Effector memory CD8-positive, alpha-beta T cell (primary cell): ENCODE measurements at places on chromosomes 12 and 14.

DNA sequence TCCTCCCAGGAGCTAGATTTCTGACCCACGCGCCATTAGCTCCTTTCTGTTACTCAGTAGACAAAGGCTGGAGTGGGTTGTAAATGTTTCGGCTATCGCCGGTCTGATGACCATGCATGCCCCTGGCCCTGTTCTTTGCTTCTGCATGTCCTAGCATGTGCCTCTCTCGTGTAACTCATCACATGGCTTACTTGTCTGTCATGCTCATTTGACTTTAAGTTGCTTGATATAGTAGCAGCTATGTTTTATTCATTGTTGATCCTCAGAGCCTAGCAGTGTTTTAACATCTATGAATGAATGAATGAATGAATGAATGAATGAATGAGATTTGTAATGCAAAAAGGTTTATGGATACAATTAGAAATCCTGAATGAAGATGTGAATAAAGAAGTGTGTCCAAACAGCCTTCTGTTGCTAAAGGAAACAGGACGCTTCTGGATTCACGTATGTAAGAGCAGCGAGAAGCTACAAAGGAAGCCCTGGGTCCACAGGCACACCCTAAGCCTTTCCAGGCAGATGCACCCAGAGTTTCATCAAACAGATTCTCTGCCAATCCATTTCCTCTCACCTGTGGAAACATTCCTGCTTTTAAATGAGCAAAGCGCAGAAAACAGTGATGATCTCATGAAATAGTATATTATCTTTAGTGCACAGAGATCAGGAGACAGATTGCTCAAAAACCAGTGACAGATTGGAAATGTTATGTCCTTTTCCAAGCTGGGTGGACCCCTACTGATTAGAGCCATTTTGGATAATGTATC lies 3.4 kb downstream of the GSG1 start:
- no peak for DNase-seq

DNA sequence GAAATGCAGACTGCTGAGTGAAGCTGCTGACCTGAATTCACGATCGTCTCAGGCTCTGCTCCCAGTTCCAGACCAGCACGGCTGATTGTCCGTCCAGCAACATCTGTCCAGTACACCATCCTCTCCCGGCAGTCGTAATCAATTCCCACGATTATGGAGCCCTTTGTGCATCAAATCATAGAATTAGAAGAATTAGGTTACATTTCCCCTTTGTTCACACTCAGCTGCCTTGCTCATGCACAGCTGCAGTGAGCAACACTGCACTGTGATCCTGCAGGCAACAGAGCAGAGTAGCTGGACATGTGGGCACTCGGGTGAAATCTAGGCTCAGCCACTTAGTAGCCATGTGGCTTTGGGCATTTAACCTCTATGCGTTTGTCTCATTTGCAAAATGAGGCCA lies 22.2 kb downstream of the RTRAF start:
- no peak for DNase-seq

DNA sequence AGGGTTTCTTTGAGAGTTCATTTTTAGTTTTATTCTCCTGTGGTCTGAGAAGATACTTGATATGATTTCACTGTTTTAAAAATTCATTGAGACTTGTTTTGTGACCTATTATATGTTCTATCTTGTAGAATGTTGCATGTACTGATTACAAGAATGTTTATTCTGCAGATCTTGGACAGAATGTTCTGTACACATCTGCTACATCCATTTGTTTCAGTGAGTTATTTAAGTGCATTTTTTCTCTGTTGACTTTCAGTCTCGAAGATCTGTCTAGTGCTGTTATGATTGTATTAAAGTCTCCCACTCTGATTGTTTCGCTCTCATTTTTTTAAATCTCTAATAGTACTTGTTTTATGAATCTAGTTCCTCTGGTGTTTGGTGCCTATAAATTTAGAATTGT lies 1319.8 kb downstream of the TMEM121 start:
- no peak for DNase-seq

DNA sequence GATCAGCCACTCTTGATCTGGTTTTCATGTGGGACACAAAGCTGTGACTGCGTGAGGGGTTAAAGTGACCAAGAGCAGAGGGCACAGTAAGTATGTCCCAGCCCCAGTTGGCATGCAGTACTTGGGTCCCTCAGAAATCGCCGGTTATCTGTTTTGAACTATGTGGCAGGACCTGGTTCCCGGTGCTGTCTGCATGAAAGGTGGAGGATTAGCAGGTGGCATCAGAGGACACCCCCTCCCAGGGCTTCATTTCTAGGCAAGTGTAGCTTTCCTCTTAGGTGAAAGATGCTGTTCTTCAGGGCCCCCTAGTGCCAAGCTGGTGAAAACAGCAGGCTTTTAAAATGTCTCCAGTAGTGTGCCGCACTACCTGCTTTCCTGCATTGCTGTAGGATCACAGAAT lies 57.1 kb downstream of the ATG14 start:
- DNase-seq, result peak; percentile 67

GRCh38 chr14:92247341-92247740 lies 75.6 kb upstream of the SLC24A4 start:
- no peak for DNase-seq

- DNase-seq, result no peak
Measured at GRCh38 chr12:126761420-126761819, 1505.5 kb upstream of the TMEM132C start.

- no peak for DNase-seq
Measured at GRCh38 chr12:130413909-130414308, 76.2 kb downstream of the PIWIL1 start.
